ENCODE measurements at places on chromosomes 5 and 9. TPM values are rescaled to one million over a fixed set of nuclear protein-coding genes. Genes with fewer than 3 reads are reported as not detected.
A peak's percentile ranks its signal among the peaks of the same experiment; 100 is the strongest.

- no peak for DNase-seq
These were observed 25.8 kb downstream of the AFAP1L1 start for GRCh38 chr5:149297340-149298025.

- no peak for DNase-seq
These were observed 325.8 kb downstream of the TMEM38B start for GRCh38 chr9:106020186-106020585.

DNA sequence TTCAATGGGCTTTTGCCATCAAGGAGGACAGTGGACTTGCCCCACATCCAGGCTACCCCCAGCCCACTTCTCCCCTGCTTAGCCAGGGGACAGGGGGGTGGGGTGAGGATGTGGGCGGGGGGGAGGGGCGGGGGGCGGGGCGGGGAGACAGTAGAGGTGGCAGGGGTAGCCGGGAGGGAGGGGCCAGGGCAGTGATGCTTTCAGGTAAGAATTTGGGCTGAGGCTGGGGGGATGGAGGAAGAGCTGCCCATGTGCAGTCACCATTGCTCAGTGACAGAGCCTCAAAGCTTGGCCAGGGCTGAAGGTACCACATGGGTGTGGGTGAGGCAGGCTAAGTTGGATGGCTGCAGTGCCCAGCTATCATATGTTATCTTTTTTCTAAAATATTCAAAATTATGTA is 40.7 kb upstream of the HNRNPA0 start:
- DNase-seq = no peak

- DNase-seq = no peak
These were observed 22.4 kb upstream of the FREM1 start for GRCh38 chr9:14932641-14933040.

Gene SPATA31A3
- polyA plus RNA-seq = not detected

DNA sequence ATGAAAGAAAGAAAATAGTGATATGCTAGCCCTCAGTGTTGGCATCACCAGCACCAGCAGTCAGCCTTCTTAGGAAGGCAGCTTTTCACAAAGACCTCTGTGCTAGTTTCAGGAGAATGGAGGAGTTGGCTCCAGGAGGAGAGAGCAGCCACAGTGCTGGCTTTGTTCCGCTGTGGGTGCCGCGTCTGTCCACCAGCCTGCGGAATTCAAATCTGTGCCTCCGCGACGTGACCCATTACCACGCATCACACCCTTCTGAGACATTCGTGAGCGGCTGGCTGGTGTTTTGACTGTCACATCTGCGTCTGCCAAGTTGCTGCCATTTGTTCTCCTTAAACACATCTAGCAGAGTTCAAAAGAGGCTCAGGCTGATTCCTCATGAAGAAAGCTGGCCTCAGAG is 34.4 kb downstream of the SNX18 start:
- no peak for DNase-seq

Gene PAEP
- polyA plus RNA-seq = not detected

- no peak for DNase-seq
These were observed 371.5 kb upstream of the KLF4 start for GRCh38 chr9:107861075-107861474.

Gene AJM1
- 2.7 TPM for polyA plus RNA-seq

GRCh38 chr9:21153336-21154017 is 11.8 kb upstream of the IFNW1 start:
- no peak for DNase-seq

DNA sequence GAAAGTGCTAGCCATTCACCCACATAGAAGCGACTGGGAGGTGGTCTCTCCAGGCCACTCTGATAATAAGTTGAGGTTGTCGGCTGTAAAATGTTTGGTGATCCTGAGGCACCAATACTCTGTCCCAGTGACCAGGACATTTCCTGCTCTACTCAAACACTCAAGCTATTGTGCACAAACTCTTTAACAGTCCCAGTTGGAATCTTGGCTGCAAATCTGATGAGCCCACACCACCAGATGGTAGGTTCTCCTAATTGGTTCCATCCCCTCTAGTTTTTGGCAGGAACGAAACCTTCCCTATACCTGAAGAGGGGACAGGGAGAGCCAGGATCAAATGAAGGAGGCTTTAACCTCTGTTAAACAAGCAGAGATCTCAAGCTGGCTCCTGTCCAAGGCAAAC is 14.3 kb downstream of the GRIA1 start:
- DNase-seq = no peak

DNA sequence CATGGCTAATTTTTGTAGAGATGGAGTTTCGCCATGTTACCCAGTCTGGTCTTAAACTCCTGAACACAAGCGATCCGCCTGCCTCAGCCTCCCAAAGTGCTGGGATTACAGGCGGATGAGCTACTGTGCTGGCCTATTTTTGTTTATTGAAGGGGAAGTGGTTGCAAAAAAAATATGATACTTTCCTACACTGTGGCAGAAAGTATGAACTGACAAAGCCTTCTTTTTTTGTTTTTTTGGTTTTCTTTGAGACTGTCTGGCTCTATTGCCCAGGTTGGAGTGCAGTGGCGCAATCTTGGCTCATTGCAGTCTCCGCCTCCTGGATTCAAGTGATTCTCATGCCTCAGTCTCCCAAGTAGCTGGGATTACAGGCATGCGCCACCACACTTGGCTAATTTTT is 50.9 kb downstream of the OSTF1 start:
- DNase-seq = no peak

DNA sequence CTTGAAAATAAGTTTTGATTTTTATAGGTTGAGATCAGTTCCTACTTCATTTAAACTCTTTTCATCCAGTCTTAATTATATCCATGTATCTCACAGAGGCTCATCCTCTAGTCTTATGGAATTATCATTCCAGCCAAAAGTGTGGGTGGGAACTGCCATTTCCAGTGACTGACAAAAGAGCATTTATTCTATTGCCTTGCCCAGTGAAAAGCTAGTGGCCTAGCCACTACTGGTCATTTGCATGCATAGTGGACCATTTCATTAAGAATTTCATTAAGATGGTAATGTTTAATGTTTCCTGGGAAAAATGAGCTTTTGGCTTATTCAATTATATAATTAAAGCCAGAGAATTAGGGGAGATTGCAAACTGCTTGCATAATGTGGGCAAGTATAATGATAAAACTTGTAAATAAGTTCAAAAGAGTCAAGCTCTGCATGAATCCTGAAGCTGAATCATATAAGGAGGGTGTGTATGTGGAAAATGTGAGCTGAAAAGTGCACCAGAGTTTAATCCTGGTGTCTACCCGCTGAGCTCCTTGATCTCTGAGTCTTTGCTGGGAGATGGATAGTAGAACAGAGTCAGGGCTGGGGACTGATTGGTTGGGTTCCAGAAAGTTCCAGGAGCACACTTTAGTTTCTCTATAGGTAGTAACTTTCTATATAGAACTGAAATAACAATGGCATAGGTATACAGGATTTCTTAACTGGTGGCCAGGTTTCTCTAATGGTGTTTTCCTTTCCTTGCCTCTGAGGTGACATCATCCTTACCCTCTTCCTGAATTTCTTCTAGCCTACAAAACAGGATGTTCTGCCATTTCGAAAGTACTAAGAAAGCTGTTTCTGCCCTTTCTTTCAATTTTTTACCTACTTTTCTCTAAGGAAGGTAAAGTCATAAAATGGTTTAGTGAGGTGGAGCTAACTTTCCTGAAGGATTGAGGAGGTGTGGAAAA is 78.5 kb downstream of the KIF4B start:
- DNase-seq = no peak

DNA sequence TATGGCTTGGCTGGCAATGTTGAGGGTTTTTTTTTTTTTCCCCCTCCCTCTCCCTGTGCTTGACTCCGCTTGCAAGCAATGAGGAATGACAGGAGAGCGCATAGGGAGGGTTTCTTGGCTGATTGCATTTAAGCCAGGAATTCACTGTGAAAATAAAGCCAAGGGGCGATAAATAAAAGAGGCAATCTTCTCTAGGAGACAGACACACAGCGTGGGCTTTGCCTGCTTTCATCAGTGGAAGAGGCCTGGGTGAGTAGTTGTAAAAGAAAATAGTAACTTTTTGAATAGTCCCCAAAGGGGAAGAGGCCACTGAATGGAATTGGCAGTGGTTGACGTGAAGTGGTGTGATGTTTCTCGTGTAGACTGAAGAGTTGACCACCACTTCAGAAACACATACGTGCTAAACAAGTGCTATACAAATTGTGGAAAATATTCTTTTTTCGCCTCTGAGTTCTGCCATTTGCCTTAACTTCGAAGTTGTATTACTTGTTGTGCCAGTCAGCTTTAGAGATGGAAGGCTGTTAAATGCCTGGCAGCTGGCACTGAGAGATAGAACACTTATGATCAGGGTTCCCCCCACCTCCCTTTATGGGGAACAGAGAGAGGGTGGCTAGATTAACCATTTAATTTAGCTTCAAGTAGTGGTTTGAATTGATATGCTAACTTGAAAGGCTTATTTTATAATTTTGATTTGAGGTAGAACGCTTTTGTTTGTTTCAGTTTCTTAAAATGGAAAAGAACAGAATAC is 3.0 kb downstream of the ZSWIM6 start:
- no peak for DNase-seq

Gene SLC22A4
- polyA plus RNA-seq = 3.6 TPM

GRCh38 chr5:150636391-150637244 is 3.8 kb upstream of the SYNPO start:
- DNase-seq = no peak

DNA sequence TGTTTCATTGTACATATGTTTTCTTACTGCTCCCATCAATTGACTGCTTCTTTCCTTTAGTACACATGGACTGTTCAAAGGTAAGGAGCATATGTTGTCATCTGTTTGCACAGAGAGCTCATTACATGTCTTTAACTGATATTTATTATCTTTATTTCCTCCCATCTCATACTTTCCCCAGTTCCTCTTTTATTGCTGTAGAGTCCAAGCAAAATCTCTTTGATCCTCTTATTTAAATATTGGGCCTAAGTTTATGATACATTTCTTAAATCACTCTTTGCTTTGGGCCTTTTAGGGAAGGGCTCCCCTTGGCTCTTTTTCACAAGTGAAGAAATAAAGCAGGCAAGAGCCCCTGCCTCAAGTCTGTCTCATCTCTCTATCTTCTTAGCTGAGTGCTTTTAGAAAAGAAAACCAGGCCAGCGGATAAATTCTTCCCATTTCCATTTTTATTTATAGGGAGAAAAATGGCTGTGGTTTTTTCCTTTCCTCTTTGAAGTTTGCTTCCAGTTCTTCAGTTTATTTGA is 152.4 kb downstream of the DOCK2 start:
- no peak for DNase-seq

- no peak for DNase-seq
These were observed 204.8 kb upstream of the RASEF start for GRCh38 chr9:83267741-83268140.

GRCh38 chr9:35829084-35829763 is at the start of gene TMEM8B:
Gene TMEM8B (plus strand): TSS chr9:35829228. CDS start chr9:35829448, 220 bp downstream.
- DNase-seq = peak; percentile 95

- no peak for DNase-seq
These were observed 629.7 kb downstream of the RAB3C start for GRCh38 chr5:59212596-59212995.

Data from muscle of arm (tissue), 14 donors.